ENCODE measurements at places on chromosomes 3 and 15.

DNA sequence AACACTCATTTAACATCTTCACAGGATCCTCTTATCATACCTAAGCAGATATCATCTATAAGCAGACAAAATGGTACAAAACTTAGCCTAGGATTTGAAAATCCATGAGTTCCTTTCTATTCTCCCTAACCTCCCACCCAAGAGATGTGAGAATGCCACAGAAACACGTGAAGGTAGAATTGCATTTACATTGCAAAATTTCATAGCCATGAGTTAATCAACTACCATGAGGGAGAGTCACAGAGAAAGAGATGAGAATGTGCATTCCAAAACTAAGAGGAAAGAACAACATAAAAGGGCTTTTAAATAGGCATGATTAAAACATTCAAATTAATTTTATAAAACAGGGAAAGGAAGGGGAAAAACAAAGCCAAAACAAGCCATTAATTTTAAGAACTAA is 806.2 kb downstream of the NTRK3 start:
- DNase-seq: no peak

DNA sequence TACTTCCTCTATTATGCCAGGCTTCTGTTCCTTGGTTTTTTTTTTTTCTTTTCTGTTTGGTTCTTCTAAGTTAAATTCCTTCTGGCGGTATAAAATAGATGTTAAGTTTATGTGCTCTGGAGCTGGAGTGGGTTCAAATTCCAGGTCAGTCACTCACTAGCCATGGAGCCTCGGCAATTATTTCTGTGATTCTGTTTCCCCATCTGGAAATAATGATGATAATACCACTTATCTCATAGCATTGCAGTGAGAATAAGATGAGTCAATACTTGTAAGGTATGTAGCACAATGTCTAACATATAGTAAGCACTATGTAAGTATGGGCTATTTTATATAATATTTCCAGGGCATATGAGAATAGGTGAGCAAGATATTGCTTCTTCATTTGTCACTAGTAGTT is 33.2 kb upstream of the ZDHHC23 start:
- no peak for DNase-seq

DNA sequence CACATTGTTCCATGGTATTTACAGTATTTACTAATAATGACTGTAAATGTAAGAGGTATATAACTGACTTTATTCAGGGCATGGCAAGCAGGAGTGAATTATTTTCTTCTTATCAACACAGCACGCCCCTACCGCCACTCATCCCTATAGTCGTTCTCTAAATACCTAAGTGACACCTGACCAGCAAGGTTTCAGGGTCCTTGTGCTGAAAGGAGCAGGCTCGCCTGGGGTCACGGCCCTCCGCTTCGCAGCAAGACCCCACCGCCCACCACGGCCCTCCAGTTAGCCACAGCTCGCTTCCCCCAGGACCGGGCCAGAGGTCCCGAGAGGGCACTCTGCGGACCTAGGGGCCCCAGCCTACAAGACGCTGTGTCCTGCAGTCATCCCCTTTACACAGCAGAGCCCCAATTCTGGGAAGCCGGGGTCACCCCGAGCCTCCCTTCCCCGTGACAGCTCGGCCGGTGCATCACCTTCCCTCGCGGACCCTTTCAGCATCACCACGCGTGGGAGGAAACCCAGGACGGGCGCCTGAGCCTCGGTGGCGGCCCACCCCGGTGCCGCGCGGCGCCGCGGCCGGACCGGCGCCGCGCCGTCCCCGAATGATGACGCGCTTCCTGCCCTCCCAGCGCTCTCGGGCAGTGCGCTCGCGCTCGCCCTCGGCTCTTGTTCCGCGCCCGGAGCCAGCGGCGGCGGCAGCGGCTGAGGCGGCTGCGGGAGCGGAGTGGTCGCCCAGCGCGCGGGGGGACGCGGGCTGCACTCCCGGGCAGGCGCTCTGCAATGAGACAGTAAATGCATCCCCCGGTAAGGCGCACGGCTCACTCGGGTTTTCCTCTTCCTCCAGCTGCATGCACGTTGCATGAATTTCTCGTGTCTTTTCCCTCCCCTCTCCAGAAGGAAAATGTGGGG is 225.1 kb upstream of the C2CD4B start:
- peak; percentile 33 for DNase-seq

- no peak for DNase-seq
Measured at GRCh38 chr3:191401775-191402357, 59.1 kb upstream of the PYDC2 start.

GRCh38 chr3:16658004-16658924 is 53.0 kb upstream of the DAZL start:
- no peak for DNase-seq

GRCh38 chr3:145197051-145197820 is 963.7 kb downstream of the PLOD2 start:
- no peak for DNase-seq

DNA sequence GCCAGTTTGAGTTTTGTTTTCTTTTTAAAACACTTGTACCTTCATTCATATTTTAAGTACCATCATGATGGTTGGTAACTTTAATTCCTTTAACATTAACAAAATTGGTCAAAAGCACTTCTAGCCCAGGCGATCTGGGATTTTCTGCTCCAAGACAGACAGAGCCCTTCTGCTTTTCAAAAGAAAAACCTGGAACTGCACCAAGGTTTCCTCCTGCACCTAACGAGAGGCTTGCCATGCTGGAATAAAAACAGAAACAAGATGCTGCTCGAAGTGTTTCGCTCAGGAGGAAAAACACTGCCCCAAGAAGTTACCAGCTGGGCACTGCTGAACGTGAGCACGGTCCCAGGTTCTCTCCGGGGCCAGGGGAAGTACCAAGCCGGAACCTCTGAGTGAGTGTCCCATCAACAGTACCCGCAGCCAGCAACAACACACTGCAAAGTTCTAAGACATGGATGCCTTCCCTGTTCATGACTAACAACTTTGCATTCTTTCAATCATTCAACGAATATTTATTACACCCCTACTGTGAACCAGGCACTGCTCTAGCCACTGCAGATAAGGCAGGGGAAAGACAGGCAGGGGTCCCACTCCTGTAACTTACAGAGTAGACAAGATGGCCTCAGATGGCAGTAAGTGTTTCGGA is 98.8 kb downstream of the XXYLT1 start:
- DNase-seq: no peak

- no peak for DNase-seq
Measured at GRCh38 chr3:100117093-100117492, 2.8 kb upstream of the FILIP1L start.

DNA sequence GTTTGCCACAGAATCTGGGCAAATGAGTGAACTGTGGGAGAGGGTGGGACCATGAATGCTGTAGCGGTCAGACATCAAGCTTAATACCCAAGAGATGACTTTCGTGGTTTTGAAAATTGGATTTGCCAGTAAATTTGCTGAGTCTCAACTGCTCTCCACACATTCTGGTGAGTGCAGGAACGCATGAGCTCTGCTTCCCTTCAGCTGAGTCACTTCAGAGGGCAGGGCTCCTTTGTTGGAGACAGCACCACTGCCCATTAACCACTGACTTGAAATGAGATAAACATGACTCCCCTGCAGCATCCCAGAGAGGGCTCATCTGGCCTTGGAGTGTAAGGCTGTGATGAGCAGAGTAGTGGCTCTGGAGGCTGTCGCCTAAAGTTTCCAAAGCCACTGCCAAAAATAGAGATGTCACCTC is 22.6 kb downstream of the RARRES1 start:
- no peak for DNase-seq

GRCh38 chr15:25674913-25675312 is 188.2 kb downstream of the ATP10A start:
- DNase-seq: no peak

GRCh38 chr3:86774082-86774691 is 216.8 kb downstream of the VGLL3 start:
- DNase-seq: no peak

- no peak for DNase-seq
Measured at GRCh38 chr3:126947429-126947828, 35.5 kb upstream of the PLXNA1 start.

- no peak for DNase-seq
Measured at GRCh38 chr15:55239440-55240124, 42.8 kb upstream of the RSL24D1 start.

DNA sequence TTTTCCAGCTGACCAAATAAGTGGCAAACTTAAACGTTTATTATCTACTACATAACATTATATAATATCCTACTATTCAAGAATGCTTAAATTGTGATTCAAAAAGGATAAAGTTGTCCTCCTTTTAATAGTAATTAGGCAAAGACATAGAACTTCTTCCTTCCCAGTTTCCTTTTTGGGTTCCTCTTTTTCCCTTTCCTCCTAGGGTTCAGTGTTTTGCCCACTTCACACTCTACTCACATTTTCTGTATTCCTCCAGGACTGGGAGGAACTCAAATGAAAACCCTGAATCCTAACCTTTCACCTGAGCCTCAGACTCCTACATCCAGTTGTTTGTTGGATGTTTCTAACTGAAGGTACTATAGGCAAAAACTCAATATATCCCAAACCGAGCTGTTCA is 132.5 kb downstream of the PEAK1 start:
- DNase-seq: no peak
